ENCODE measurements at places on chromosomes 6 and 20.

DNA sequence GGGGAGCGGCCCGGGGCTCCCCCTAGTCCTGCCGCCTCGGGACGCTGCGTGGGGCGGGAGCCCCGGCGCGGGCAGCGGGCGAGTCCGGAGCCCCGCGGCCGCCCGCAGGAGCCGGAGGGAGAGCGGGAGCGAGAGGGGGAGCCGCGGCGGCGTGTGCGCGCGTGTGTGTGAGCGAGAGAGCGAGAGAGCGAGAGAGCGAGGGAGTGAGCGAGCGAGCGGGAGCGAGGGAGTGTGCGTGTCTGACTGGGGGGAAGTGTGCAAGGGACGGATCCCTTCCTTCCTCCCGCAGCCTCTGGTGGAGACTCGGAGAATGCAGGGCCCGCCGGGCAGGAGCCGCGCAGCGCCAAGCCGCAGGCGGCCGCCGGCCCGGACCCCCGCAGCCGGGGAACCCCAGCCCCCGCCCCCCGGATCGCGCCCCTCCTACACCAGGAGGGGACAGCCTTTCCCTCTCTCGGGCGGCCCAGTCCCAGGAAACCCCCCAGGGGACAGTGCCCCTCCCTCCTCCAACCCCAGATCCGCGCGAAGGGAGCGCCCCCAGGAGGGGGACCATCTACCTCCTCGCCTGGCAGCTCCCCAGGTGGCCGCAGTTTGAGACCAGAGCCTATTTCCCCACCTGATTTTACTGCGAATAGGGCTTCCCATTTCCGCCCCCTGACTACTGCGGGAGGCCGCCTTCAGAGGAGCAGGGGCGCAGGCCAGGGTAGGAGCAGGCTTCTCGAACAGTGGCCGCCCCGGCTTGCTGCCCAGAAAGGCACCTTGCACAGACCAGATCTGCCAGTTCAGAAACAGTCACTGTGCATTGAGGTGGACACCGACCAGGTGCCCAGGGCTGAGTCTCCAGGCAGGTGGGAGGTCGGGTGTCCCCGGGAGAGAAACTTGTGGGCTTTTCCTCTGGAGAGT is at the start of gene CDH22:
Gene CDH22, minus strand, starts transcription at position 241 of the 900 bp plus-strand sequence. CDS start 57,204 bp downstream, outside the sequence.
- peak; percentile 16 for DNase-seq

DNA sequence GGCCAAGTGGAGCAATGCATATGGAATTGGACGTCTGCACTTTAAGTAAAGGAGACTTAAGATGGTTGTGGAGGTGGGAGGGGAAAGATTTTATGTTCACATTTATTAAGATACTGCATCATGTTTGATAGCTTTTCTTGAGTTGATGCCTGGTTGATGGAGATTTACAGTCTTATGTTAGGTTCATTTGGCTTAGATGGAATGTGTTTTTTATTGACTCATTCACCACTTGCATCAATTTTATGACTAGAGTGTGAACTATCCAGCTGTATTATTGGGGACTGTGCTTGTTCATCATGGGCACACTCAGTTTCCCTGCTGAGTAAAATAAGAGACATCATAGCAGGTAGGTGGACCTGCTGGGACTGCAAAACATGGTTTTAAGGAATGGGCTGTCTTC is 91.2 kb upstream of the SCP2D1 start:
- no peak for DNase-seq

DNA sequence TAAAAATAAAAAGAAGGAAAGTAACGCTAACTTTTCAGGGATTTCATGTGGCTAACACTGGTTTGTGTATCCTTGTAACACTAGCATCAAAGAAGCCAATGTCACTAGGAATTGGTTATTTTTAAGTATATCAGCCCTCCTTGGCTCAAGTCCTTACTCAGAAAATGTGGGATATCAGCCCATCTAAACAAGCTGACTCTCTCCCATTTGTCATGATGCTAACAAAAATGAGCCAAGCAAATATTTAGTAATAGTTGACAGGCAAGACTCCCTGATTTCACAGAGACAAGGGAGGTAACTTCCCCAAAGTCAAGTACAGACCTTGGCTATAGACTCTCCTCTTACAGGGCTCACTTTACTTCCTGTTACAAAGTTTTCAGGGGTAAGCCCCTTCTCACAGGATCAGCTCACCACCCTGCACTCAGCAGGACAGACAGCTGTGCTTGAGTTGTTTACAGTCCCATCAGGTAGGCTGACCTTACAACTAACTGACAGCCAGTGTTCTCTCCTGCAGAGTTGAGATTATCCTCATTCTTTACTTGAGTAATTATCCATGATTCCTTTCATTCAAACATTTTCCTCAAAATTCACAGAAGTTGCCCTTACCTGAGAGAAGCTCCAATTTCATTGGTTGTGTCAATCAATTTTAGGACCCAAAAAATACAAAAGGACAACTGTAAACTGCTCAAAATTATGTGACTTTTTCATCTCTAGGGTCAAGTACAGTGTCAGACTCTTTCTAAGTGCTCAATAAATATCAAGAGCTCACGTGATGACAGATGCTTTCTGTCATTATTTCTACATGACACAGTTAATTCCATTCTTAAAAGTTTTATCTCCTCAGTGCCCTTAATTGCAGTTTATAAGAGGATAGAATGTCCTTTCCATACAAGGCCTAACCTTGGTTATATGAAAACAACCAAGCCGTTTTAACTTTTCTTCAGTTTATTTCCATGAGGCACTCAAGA is 38.1 kb upstream of the BMP5 start:
- no peak for DNase-seq

DNA sequence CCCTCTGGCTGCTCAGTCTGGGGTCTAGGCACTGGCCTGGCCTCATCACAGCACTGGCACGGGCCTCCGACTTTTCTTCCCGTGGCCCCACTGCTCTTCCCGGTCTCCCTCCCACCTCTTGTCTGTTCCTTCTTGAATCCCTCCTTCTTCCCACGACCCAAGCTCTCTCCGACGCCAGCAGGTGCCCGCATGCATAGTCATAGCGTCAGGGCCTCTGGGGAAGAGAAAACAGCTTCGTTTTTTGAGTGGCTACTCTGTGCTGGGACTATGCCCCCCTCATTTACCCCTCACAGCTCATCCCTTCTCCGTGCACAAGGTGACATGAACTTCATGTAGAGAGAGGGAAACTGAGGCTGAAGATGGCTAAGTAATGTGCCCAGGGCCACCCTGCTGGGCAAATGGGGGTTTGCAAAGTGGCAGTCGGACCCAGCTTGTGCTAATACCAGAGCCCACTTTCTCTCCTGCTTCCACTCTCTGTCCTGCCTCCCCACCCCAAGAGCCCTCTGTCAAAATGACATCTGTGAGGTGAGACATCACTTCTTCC is 59.2 kb downstream of the SYNJ2 start:
- DNase-seq, result no peak

GRCh38 chr6:53679446-53679933 is 13.9 kb upstream of the KLHL31 start:
- no peak for DNase-seq

GRCh38 chr6:12602951-12603672 is 113.5 kb upstream of the PHACTR1 start:
- DNase-seq, result no peak

- no peak for DNase-seq
These were observed 28.3 kb upstream of the CSNK2A1 start for GRCh38 chr20:571754-572441.

All from activated CD8-positive, alpha-beta memory T cell treated with anti-CD3 and anti-CD28 coated beads for 1 hour (primary cell).